Activated T-cell treated with anti-CD3 and anti-CD28 coated beads, Interleukin-2, amount 50 U/mL, for 1 hour (primary cell): ENCODE measurements at places on chromosomes 2 and 18.
A peak's percentile ranks its signal among the peaks of the same experiment; 100 is the strongest.

- DNase-seq: no peak
Measured at GRCh38 chr2:44392338-44392943, 30.7 kb downstream of the CAMKMT start.

DNA sequence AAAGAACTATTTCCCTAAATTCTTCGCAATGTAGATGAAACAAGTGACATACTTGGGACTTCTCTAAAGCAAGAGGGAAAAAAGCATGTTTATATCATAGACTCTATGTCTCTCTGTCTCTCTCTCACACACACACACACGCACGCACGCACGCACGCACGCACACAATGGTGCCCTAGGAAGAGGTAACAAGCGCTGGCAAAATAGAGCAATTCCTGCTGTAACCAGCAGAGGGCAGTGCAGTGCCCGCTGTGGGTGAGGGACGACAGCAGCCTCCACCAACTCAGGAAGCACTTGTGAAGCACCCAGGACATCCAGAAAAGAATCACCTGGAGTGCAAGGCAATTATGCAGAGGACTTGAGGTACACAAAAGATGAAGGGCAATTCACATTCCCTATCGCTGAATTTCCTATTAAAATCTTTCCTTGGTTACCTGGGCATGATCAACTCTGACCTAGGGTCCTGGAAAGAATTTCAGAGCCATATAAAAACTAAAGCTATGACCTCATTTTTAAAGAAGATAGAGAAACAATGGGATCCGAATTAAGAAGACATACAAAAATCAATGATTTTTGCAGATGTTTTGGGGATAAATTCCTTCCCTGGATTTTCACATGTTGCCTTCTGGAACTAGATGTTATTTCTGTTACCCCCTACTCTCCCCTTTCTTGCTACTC, 166.4 kb downstream of the PDE11A start:
- DNase-seq: peak; percentile 53

DNA sequence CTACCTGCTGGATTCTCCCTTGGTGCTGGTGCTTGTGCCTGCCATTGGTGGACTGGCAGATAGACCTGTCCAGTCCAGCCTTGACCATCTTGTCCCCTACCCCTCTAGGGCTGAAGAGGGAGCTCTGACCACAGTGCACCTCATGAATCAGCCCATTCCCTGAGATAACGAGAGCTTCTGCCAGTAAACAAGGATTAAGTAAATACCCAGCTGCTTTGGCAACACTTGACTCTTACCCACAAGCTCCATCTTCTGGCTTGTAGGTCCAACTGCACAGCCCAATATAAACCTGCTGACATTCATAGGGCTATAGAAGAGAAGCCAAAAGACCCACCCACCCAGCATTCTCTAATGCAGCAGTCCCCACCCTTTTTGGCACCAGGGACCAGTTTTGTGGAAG, 186.4 kb downstream of the PIK3C3 start:
- DNase-seq: no peak

DNA sequence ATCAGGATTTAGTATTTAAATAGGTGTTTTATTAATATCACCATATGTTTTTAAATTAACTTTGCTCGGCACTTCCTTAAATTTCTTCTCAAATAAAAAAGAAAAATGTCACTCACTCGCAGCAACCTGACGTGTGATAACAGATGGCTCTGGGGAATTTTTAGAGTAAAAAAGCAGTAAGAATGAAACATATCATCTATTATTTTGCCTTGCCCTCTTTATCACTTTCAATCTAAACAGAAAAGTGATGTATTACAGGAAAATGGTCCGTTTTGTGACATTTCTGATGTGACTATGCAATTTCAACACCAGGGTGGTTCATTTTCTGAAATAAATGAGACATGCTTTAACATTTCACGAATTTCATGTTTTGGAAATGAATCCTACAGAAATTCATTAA, 1368.0 kb upstream of the LRRTM1 start:
- DNase-seq: no peak

- DNase-seq: no peak
Measured at GRCh38 chr2:116952254-116952653, 862.2 kb upstream of the DDX18 start.

GRCh38 chr2:241064008-241064801, 37.9 kb downstream of the MTERF4 start:
- DNase-seq: peak; percentile 70

DNA sequence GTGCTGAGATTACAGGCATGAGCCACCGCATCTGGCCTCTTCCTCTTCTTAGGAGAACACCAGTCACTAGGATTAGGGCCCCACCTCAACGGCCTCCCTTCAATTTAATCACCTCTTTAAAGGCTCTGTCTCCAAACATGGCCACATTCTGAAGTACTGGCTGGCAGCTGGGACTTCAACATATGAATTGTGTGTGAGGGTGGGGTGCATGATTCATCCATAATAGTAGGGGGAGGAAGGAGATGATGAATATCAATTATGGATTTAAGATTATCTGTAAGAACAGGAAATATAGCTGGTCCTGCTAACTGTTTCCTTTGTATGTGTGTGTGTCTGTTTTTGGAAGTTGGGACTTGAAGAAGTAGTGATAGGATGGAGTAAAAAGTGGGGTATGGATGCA, 14.7 kb upstream of the EPG5 start:
- no peak for DNase-seq

GRCh38 chr2:144032566-144032965, 487.4 kb downstream of the ZEB2 start:
- DNase-seq: no peak

GRCh38 chr2:149004836-149005235, 33.7 kb upstream of the LYPD6B start:
- no peak for DNase-seq

DNA sequence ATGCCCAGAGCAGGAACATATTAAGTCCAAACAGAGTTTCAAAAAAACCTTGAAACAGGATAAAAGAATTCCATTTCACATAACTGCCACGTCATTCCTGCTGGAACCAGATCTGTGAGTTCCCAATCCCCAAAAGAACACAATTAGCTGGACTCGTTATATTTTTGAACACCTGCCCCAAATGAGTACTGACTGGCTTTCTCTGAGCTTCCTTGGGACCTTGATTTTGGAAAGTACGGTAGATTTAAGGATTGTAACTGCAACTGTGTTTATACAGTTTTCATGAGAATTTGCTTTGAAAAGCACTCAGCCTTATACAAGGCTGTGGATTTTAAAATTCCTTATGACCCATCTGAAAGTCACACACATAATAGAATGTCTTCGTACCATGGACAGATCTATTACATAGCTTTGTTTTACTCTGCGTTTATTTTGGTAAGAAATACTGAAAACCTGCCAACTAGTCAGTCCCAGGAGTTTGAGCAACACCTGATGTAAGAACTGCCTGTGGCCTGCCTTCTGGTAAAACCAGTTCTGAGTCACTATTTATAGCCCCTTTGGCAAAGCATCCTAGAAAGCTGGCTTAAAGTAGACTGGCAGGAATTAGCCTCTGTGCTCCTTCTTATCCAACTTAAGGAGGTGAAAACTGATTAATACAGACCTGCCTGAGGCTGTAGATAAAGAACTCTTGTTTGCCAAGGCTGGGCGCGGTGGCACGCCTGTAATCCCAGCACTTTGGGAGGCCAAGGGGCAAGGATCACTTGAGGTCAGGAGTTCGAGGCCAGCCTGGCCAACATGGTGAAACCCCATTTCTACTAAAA, 48.1 kb downstream of the MERTK start:
- no peak for DNase-seq

- DNase-seq: no peak
Measured at GRCh38 chr2:215874418-215874817, 138.9 kb downstream of the MREG start.

GRCh38 chr18:77422974-77423867, 173.6 kb downstream of the GALR1 start:
- DNase-seq: no peak

DNA sequence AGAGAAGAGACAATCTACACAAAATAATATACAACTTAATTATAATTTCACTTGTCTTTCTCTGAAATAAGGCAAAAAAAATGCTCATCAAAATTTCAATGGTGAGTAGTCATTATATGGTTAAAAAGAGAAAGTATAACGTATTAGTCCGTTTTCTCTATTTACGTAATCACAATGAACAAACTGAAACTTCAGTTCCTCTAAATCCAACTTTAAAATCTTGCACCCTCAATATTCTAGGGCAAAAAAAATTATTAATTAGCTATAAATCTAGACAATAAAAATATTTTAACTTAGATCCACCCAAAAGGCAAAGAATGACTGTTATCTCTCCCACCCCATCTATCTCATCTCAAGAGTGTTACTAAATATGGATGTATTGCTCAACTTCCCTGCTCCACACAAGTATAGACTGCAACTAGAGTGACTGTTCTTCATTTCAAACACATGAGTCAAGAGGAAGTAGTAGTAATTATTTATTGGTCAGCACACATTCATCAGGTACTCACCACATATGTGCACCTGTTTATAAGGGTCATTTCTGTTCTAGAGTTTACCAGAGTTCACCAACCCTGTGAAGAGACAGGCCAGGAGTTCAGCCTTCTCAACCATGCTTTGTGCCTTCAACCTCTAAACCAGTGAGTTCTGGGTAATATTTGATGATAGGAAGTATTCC, 36.4 kb downstream of the STK39 start:
- no peak for DNase-seq

DNA sequence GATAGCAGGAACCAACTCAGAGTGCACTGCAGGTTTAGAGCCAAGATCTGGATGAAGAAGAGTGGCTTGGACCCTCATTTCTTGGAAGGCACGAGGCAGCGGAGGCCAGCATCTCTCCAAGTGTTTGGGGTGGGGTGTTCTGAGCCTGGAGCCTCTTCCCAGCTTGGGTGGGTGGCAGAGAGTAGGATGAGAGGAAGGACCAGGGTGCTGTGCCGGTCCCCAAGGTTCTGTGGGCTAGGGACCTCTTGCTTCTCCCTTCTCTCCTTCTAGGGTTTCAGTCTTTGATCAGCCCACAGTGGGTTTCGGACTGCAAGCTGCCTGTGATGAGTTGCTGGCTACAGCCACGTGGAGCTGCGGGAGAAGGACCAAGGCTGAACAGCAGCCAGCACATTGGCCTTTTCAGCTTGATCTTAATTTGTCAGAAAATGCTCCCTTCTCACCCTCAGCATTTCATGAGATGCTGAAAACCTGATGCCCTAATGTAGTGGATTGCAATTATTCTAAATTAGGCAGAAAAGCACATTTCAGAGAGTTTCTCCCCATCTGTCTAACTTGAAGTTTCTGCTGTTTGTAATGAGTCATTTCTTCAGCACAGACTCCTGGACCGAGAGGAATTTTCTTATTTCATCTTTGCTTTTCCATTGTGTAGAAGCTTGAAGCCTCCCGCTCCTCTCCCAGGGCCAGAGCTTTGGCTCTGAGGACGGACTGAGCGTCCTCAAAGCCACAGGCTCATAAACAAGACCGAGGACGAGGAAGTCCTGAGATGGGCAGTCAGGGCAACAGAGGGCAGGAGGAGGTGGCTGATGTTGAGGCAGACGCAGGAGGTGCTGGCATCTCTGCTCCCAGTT, 99.1 kb upstream of the HDAC4 start:
- no peak for DNase-seq

- DNase-seq: peak; percentile 62
Measured at GRCh38 chr2:126657148-126657635, 1.2 kb downstream of the GYPC start.

DNA sequence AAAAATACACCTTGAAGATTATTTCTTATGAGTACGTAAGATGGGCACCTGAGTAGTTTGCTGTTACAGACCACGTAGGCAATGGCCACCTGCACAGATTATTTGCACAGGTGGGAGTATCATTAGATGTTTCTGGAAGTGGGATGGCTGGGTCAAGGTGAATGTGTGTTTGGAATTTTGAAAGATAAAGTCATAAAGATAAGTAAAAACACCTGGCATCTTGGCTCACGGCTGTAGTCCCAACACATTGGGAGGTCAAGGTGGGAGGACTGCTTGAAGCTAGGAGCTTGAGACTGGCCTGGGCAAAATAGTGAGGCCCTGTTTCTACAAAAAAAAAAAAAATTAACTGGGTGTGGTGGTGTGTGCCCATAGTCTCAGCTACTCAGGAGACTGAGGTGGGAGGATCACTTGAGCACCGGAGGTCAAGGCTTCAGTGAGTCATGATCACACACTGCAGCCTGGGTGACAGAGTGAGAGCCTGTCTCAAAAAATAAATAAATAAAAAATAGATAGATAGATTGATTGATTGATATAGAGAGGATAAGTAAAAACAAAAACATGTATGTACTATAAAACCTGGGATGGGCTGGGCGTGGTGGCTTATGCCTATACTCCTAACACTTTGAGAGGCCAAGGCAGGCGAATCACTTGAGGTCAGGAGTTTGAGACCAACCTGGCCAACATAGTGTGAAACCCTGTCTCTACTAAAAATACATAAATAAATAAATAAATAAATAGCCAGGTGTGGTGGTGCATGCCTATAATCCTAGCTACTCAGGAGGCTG, 30.4 kb downstream of the ODC1 start:
- DNase-seq: no peak

- DNase-seq: no peak
Measured at GRCh38 chr2:58919316-58919715, 678.2 kb upstream of the FANCL start.

GRCh38 chr2:240219208-240219890, 78.9 kb upstream of the OTOS start:
- no peak for DNase-seq

DNA sequence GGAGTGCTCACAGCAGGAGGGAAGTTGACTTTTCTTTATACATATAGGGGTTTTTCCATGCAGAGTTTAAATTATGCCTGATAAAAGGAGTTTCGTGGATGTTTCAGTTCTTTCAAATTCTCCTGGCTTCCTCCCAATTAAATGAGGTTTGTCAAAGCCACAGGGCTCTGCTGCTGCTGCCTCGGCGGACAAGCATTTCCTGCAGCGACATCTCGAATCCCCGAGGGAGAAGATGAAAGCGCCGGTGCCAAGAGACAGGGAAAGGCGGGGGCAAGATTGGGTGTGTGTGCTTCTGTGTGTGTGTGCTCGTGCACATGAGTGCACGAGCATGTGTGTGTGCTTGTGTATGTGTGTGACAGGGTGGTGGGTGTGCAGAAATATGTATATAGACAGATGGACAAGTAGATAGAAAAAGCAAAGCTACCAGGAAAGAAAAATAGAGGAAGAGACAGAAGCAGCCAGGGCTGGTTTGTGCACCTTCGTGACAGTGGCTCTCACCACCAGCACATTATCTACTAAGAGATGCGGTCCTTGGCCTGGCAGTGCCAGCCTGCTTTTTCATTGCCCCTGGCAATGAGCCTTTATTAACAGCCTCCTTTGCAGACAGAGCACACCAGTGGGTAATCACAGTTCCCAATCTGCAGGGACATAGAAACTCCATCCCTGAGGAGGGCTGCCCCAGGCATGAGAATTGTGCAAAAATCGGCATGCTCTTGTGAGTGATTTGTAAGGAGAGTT, 76.2 kb downstream of the CDK15 start:
- DNase-seq: no peak

- DNase-seq: peak; percentile 25
Measured at GRCh38 chr2:88451811-88452564, 505 bp downstream of the FOXI3 start.

GRCh38 chr2:99881901-99882591, 260.3 kb downstream of the AFF3 start:
- DNase-seq: no peak

DNA sequence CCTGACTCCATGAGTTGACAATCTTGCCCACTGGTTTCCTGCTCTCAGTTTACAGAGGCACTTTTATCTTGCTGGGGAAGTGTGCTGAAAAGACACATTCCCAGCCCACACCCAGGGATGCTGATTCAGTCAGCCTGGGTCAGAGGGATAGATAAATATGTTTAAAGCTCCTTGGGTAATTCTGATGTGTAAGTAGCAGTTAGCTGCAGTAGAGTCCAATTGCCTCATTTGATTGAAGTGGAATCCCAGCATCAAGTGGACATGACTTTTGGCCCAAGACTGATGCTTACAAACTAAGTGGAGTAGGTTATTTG, 29.4 kb downstream of the PSD4 start:
- no peak for DNase-seq

GRCh38 chr2:8496079-8496478, 185.8 kb upstream of the ID2 start:
- DNase-seq: no peak
